ENCODE measurements at places on chromosomes 2 and 18.

GRCh38 chr18:10912790-10913545 lies 236.4 kb downstream of the PIEZO2 start:
- DNase-seq: no peak

GRCh38 chr2:10161206-10161931 lies 38.8 kb downstream of the RRM2 start:
- DNase-seq: no peak

DNA sequence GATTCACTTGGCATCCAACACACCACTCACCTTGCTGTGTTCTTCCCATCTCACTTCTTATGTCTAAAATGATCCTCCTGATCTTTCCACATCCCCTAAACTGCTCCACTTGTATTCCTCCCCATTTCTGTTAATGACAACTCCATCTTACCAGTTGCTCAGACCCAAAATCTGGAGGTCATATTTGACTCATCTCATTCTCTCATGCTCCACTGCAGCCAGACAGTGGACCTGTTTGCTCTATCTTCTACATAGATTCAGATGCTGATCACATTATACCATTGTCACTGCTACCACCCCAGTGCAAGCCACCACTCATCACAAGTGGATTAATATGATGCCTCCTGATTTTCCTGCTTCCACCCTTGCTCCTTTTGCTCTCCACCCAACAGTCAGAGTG lies 7.9 kb upstream of the NABP1 start:
- no peak for DNase-seq

GRCh38 chr18:45166341-45166835 lies 448.9 kb upstream of the SLC14A2 start:
- no peak for DNase-seq

DNA sequence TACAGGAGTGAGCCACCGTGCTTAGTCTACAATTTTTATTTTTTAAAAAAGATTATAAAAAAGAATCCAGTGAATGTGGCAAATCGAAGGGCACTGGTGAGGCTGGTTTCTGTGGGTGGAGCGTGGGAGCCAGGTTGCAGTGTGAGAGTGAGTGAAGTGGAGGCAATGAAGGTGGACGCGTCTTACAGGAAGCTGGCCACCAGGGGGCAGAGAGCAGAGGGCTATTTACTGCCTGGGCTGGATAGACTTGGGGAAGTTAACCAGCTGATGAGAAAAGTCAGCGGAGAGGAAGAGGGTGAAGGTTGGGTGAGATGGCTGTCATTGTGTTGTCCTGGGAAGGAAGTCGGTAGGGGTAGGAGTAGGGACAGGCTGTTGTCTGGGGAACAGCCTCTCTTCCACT lies 6.8 kb downstream of the SCTR start:
- DNase-seq: peak; percentile 82

GRCh38 chr2:167190053-167190452 lies 301.8 kb downstream of the XIRP2 start:
- DNase-seq: no peak

Data from iPS-NIHi11 (cell line).